Activated CD8-positive, alpha-beta memory T cell treated with anti-CD3 and anti-CD28 coated beads for 4 hours (primary cell): ENCODE measurements at places on chromosomes 12 and 14.

GRCh38 chr14:29536886-29537511 is 390.6 kb downstream of the PRKD1 start:
- DNase-seq = no peak

DNA sequence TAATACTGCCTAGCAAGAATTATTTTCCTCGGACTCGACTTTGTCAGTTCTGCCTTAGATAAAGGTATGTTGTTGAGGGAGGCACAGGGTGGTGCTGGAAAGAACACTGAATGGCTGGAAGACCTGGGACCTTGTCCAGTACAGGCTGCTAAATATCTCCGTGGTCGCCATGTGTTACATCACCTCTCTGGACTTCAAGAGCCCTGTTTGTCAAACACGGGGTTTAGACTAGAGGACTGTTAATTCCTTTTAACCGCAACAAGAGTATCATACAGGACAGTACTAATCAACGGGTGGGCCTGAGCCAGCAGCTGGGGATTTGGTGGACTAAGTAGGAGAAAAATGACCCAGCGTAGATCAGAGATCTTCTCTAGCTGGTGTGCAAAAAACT is 476.3 kb downstream of the LRIG3 start:
- no peak for DNase-seq

DNA sequence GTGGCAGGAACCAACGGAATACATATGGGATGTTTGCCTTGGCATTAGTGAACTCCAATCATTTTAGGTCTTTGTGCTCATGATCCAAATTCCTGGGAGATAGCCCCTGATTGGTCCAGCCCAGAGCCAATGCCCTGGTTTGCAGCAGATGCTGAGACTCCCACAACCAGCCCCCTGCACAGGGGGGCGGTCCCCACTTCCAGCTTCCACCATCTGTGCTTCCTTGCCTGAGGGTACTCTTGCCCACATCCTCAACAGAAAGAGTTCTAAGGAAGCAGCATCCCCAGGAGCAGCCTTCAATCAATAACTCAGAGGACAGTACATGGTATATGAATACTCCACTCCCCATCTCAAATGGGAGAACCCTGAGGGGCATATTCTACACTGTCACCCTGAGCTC is 39.7 kb upstream of the FICD start:
- no peak for DNase-seq

- peak; percentile 36 for DNase-seq
Measured at GRCh38 chr12:55742719-55743405, at the start of gene GDF11. Gene GDF11 (plus strand): TSS chr12:55743122. CDS start chr12:55743317, 195 bp downstream.

DNA sequence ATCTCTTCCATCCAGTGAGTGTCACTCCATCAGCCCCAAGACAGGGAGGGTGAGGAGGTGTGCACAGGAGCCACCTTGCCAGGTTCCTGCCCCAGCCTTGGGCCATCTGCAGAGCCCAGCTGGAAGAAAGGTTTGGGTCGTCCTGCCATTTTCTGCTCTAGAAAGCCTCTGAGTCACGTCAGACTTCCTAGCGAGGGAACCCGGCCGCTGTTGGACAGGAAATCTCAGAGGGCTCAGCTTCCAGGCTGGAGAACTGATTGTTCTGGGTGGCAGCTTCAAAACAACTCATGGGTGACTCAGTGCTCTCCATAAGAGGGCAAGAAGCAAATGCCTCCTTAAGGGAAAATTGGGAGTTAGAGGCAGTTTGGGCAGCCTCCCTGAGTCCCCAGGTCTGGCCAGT is 16.6 kb downstream of the HIP1R start:
- no peak for DNase-seq

DNA sequence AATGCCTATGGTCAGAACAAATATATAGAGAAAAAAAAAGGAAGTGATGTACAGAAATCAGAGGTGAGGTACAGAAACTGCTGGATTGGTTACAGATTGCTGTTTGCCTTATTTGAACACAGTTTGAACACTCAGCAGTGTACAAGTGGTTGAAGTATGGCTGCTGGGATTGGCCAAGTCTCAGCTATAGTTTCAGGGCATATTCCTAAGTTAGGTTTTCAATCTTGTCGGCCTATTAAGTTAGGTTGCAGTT is 146.4 kb downstream of the LLPH start:
- DNase-seq = no peak

DNA sequence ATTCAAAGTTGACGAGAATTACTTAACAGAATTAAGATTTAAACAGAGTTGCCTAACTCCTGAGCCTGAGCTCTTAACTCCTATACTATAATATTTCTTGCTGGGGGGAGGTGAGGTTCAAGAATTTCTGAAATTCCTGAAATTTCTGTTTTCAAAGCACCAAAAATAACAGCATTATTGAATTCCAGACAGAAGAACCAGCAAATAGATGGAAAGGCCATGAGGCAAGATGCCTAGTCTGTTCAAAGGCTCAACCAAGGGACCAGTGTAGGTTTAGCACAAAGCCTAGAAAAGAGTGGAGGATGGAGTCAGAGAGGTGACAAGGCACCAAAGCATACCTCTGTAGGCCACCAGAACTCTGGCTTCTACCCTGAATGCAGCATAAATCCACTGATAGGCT is 76.4 kb downstream of the PPP1R12A start:
- no peak for DNase-seq

GRCh38 chr12:112664569-112664968 is 127.0 kb upstream of the RPH3A start:
- DNase-seq = no peak

DNA sequence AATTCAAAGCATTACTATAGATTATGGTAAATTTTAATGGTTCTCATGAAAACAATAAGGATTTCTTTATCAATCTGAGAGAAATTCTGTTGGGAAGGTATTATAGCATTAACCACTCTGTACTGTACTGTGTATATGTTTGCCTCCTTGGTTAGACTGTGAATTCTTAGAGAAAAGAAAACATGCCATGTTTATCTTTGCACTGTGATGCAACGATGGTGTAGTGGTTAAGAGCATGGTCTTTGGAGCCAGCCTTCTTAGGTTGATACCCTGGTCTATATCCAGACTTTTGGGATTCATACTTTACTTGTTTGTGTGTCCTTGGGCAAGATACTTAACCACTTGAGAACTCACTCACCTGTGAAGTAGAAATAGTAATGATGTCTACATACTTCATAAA is 32.2 kb upstream of the NUBPL start:
- no peak for DNase-seq
